Naive B cell (primary cell): ENCODE measurements at places on chromosomes 2 and 18.

DNA sequence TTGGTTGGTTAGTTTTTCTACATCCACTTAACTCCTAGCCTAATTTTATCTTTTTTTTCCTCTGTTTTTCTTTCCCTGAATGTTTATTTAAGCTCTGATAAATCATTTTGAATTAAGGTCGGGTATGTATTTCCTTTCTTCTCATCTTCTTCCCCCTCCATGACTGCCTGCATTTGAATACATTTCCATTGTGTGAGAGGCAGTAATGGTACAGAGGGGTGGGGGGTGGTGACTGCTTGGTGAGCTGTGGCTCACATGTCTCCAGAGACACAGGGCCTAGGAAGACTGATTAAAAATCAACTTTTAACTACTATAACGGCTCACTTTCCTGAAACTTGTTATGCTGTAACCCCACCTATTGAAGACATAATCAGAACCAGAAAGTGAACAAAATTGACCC lies 58.0 kb downstream of the NEDD4L start:
- no peak for DNase-seq

- no peak for DNase-seq
Measured at GRCh38 chr2:187482796-187483195, 34.7 kb upstream of the CALCRL start.

- DNase-seq, result peak; percentile 82
Measured at GRCh38 chr2:214808981-214809750, at the start of gene BARD1. TSS of gene BARD1 (minus strand) at chr2:214809683. CDS start at chr2:214809569, 114 bp downstream.

DNA sequence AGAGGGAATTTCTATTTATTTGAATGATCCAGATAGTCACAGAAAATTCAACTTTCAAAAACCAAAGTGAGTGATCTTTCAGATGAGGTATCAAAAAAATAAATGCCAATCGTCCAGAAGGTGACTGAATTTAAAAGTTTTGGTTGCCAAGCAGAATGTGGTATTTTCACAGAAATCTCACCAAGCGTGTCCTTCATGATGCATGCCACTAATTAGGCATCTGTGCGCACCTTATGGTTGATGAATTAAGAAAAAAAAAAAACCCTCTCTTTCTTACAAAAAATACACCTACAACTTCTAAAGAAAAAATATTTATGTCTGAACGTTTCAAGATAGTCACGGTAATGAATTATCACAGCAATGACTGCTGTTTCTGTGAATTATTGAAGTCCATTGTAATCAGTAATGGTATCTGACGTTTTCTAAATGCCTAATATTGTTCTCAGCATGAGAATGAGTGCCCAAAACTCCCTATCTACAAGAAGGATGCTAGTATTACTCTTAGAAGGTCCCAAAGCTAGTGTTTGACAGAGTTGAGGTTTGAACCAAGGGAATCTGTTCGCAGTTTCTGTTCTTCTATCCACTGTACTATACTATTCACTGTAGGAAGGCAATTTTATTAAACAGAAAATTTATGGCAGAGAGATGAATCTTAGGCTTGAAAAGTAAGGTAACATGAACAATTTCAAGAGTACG lies 219.6 kb upstream of the NETO1 start:
- DNase-seq, result no peak

DNA sequence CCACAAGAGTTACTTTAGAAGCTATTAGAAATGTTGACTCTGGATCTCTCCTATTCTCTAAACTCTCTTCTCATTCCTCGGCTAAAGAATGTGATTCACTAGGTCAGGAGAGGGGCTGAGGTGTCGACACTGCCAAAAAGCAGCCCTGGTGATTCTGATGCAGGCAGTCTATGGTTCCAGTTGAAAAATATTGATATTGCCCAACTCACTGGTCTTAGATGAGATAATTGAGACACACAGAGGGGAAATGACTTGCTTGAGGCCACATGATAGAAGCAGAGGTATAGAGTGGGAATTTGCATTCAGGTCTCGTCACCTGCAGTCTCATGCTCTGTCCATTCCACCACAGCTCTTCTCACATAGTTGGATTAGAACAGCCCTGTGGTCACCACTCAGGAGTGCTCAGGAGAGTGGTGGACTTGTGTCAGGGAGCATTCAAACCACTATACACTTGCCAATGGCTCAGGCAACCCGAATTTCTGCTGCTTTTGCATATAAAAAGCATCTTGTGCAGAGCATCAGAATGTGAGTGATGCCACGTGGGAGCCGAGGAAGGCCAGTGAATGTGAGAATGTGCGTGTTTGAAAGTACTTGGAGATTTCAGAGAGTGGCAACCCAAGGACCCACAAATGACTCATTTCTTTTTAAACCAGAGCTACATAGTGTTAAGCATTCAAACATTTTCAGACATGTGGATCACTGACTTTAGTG lies 65.1 kb upstream of the CTLA4 start:
- DNase-seq, result no peak

DNA sequence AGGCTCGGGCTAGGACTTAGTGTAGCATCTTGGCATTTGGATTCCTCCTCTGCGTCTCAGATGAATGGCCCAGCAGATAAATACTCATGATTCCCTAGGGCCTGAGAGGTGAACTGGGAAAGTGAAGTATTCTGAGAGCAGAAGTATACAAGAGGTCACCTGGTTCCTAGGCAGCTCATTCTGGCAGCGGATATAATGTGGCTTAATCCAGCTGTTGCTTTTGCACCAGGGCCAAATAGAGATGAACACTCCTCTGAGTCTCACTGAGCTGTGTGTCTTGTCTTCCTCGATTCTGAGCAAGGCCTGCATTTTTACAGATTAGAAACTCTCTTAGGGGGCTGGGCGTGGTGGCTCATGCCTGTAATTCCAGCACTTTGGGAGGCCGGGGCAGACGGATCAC lies 196.1 kb downstream of the SLC4A3 start:
- DNase-seq, result no peak

DNA sequence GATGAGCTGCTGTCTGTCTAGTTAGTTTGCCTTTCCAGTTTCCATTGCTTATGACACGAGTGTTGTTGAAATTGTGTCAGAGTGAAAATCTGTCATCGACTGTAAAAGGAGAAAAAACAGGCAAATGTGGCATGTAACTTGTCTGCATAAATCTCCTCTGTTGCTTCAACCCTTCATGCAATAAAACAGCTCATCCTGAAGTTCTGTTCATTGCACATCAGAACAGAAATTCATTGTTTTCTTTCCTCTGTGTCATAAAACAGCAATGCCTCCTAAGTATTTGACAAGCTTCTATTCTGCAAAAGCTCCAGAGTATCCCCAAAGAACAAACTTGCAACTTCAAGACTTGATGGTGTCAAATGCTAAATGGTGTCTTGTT lies 432.1 kb downstream of the MEIS1 start:
- DNase-seq, result no peak

DNA sequence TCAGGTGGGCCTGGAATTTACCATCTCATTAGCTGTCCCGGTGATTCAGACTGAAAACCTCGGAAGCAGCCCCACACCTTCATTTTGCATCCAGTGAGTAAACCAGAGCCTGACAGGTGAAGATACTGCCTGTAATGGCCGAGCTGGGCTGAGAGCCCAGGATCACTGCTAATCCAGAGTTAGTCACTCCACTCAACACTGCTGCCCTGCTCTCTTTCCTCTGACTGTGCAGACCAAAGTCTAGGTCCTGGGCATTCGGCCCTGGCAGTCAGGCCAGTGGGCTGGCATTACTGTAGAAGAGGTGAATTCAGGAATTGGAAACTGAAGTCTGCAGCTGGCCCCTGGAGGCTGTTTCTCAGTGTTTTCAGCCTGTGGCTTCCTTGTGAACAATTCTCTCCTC lies 44.3 kb downstream of the TMEM17 start:
- DNase-seq, result no peak

DNA sequence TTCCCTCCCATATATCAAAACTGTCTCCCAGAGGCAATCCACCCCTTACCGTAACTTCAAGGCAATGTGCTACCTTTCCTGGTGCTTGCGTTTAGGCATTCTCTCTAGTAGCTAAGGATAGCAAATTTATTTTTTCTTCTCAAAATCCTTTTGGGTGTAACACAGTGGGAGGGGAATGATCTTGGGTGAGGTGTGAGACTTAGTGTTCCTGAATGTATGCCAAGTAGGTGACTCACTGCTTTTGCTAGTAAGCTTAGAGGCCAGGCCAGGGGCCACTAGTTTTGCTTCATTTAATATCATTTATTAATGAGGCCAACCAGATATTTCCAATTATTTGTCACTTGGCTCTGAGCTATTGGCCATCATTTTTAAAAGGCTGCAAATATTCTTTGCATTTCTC lies 135.5 kb downstream of the NAPG start:
- DNase-seq, result no peak

GRCh38 chr2:174282441-174282840 lies 34.1 kb upstream of the OLA1 start:
- no peak for DNase-seq

- no peak for DNase-seq
Measured at GRCh38 chr18:73728657-73729056, 419.0 kb downstream of the FBXO15 start.

DNA sequence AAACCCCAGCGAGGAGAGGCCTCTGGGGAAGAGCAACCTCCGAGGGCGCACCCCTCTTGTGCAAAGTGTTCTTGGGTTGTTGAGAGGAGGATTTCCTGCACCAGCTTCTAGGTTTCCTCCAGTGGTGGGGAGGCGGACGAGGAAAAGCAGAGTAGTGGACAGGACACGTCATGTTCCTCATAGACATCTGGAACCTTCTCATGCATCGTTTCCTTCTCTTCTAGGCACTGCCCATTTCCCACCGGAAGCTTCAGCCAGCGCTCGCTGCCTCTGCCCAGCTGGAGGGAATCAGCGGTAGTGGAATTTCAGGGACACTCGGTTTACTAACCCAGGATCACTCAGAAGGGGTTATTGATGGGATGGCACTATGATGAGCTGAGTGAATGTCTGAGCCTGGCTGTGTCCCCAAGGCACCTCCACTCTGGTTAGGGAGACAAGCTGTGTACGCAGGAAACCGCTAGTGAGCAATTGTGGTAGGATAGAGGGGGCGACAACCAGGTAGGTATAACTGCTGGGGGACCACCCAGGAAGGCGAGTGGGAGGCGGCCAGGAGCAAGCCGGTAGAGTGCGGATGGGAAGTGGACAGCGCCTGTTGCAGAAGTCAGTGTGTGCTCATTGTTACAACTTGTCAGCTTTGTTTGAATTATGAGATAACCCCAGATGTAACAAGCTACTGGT lies 960 bp upstream of the APOB start:
- no peak for DNase-seq

DNA sequence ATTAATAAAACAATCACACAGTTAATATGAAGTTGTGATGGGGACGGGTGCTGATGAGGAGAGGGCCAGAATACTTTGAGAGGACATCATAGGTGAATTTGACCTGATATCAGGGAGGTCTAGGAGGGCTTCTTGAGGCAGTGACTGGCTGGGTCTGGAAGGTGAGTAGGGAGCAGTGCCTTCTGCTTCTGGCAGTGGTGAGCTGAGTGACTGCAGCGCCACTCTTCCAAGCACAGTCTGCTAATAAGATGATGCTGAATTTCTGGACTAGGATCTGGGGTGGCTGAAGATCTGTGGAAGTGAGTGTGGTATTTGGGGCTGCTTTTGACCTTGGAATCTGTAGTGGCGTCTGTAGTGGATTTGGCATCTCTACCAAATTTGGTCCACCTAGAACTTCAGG lies 5.5 kb downstream of the DGKD start:
- DNase-seq, result no peak

DNA sequence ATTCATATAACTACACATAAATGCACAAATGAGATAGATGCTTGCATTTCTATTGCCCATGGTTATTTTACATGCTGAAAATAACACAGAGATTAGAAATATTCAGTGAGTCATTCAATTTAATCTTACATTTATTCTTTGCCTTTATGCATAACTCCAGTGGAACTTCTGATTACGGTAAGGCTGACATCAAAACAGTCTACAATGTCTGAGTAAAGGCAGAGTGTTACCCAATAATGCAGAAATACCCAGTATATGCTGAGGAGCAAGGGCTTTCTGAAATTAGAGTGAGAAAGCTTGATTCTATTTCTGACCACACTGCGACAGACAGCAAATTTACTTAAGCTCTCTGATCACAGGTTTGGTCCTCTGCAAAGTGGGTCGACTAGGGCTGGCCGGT lies 9.2 kb downstream of the NMI start:
- no peak for DNase-seq

- no peak for DNase-seq
Measured at GRCh38 chr18:2036086-2036485, 535.2 kb downstream of the METTL4 start.

DNA sequence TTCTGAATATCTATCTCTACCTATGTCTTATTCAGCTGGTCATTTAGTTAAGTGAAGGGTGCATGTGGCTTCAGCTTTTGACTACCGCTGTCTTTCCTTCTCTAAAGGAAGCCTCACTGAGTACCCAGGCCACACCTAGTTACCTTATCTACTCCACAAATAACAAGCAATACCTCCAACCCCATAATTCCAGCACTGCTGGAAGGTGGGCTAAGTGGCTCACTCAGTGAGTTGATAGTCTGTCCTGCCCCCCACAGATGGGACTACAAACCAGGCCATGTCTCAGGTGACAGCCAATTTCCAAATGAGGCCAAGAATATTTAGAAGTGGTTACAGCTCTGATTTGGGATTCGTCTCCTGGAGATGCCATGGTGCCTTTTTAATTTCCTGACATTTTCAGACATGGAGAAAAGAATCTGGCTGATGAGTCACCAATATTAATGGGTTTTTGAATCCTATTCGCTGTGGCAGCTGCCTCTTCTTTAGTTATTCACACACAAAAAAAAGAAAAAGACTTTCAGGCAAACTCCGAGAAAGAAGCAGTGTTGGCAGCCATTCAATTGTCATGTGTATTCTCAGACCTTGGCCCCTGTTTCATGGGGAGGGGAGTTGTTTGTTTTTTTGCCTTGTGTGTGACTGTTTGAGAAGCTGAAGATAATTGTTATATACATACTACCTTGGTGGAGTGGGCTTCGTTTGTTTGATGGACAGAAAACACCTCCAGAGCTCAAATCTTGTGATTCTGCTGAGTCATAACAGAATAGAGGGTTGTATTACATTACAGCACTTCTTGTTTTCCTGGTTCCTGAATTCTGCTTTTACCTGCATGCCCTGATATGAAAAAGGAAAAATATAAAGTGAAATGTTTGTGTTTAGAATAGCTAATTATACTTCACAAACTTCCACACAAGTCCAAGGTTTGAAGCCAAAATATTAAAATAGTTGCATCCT lies 64.2 kb downstream of the SCG2 start:
- no peak for DNase-seq

DNA sequence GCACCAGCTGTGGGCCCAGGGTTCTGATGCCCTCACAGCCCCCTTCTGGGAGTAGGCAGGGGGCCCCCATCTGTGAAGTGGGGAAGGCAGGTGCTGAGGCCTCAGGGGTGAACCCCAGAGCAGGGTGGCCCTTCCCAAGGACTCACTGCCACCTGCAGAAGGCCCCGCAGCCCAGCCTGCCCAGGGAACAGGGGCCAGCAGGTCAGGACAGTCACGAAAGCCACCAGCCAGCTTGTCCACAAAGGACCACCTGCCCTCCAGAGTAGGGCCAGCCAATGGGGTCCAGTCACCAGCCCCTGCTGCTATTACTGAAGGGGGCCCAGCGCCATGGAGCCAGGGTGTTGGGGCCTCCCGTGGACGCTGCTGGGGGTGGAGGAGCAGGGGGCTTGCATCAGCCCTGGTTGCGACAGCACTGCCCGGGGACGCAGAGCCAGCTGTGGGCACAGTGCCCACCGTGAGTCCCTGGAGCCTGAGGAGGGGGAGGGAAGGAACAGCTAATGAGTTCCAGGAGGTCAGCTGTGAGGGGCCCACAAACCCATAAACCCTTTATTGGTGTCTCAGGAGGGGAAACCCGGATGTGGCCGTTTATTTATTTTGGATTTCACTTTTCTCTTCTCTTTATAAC lies 11.5 kb upstream of the SNED1 start:
- DNase-seq, result no peak

- no peak for DNase-seq
Measured at GRCh38 chr2:237359518-237359840, 54.5 kb downstream of the COL6A3 start.
